Breast epithelium (tissue), 4 donors: ENCODE measurements at places on chromosomes 3 and 15.

GRCh38 chr3:177673112-177673914 lies 476.0 kb upstream of the TBL1XR1 start:
- H3K27me3 ChIP-seq: no peaks in the 10 kb centered on the region
- no peaks in the 10 kb centered on the region for H3K4me1 ChIP-seq
- no peak overlapping the region for H3K4me3 ChIP-seq
- H3K36me3 ChIP-seq: no peaks in the 10 kb centered on the region

DNA sequence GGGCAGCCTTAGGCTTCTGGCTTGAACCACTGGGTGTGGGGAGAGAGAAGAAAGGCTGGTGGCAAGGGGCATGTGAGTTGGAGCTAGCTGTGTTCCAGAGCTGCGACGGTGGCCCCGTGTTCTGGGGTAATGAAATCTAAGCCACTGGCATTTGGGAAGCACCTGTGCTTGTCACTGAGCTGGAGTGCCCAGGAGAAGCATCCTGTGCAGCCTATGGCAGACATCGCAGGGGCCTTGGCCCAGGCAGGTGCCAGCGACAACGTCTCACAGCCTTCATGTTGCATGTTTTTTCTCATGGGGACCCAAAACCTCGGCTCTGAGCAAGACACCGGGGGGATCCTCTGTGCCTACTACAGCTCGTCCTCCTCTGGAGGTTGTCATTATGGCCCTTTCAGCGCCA lies 91.1 kb upstream of the PLXNA1 start:
- no peak overlapping the region for H3K4me3 ChIP-seq
- H3K27ac ChIP-seq: no peak overlapping the region
- H3K4me1 ChIP-seq: no peaks in the 10 kb centered on the region
- no peaks in the 10 kb centered on the region for H3K27me3 ChIP-seq
- H3K36me3 ChIP-seq: no peaks in the 10 kb centered on the region

DNA sequence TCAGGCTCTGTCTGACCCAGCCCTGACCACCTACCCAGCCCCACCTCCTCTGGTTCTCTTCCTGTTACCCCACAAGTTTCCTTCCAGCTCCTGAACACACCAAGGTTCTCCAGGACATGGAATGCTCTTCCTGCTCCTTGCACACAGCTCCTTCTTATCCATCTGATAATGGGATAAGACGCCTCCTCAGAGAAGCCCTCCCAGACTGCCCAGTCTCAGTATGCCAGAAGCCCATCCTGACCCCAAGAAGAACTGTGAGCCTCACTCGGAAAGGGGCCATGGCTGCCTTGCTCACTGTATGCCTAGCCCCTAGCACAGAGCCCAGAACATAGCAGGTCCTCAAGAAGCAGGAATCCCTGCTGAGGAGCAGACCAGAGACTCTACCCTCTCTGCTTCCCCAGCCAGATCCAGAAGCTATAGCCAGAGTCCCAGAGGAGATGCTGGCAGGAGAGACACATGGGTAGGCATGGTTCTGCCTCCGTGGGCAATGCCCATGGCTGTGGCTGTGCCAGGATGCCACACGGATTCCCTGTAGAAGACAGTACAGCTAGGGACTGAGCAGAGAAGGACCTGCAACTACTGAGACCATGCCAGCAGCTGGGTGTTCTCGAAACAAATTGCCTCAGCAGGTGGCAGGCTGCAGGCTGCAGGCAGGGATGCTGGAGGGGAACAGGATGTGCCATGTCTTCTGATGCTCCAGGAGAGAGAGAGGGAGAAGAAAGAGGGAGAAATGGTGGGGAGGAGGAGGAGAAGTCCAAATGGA lies 74.0 kb upstream of the LINGO1 start:
- H3K27ac ChIP-seq: no peak overlapping the region
- H3K4me3 ChIP-seq: no peak overlapping the region
- H3K27me3 ChIP-seq: no peaks in the 10 kb centered on the region
- DNase-seq: no peak
- H3K36me3 ChIP-seq: no peaks in the 10 kb centered on the region
- no peaks in the 10 kb centered on the region for H3K4me1 ChIP-seq

DNA sequence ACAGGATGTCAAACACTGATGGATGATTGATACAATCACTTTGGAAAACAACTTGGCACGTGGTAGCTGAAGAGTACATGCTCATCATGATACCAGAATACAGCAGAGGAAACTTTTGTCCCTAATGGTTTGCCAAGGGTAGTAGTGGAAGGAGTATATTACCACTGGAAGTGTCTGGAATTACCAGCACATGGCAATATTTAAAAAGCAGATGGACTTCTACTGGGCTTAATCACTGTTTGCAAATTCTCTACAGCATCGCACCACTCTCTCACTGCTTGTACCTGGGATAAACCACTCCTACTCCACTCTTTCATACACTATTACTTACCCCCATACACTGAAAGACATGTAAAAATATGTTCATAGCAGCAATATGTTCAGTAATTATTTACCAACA lies 19.6 kb upstream of the GP5 start:
- no peak overlapping the region for H3K4me3 ChIP-seq
- H3K36me3 ChIP-seq: no peaks in the 10 kb centered on the region
- H3K4me1 ChIP-seq: no peaks in the 10 kb centered on the region

- DNase-seq: no peak
- no peaks in the 10 kb centered on the region for H3K4me1 ChIP-seq
- no peaks in the 10 kb centered on the region for H3K36me3 ChIP-seq
- H3K27ac ChIP-seq: no peak overlapping the region
- H3K27me3 ChIP-seq: no peaks in the 10 kb centered on the region
- no peak overlapping the region for H3K4me3 ChIP-seq
These were observed 101.5 kb upstream of the SATB1 start for GRCh38 chr3:18526667-18527066.
